ENCODE measurements at places on chromosomes 5 and 9.
A peak's percentile ranks its signal among the peaks of the same experiment; 100 is the strongest.

DNA sequence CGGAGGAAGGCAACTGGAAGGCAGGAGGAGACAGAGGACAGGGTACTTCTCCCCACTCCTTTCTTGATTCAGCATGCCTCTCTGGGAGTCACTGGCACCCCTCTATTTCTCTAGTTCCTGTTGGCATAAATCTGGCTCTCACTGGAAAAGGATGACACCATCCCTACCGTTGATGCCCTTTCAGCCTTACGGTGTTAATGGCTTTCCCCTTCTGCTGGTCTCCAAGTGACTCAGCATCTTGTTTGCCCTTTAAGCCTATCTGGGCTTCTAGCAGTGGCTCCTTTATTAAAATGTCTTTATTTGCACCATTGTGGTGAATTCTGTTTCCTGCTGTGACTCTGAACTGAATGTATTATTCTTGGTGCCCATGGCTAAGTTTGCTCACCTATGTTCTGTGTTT is 227.3 kb upstream of the GLRA1 start:
- DNase-seq = no peak

- DNase-seq = no peak
Measured at GRCh38 chr9:134519375-134520070, 122.1 kb upstream of the COL5A1 start.

GRCh38 chr5:137888863-137889759 is at the start of gene PKD2L2:
PKD2L2 (plus strand) TSS chr5:137889457; CDS start chr5:137889492, 35 bp downstream.
- peak; percentile 56 for DNase-seq

GRCh38 chr9:108300306-108301287 is 555.2 kb downstream of the ACTL7B start:
- DNase-seq = no peak

GRCh38 chr9:107929443-107929842 is 439.9 kb upstream of the KLF4 start:
- DNase-seq = no peak

DNA sequence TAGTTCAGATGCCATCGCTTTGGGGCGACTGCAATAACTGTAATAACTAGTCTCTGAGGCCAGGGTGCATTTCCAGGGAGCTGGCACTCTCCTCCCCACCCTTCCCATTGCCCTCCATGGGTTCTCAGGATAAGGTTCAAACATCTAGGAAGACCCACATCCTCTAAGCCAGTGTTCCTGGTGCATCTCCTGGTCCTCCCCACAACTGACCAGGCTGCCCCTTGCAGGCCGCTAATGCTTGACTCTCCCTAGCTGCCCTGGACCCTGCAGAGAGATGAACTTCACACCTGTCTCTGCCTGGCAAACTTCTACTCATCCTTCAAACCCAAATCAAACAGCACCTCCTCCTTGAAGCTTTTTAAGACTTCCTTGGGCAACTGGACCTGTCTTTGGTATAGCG is 15.9 kb downstream of the CCNJL start:
- no peak for DNase-seq

GRCh38 chr9:126301985-126302603 is 24.5 kb upstream of the MVB12B start:
- peak; percentile 16 for DNase-seq

- DNase-seq = no peak
Measured at GRCh38 chr9:76474419-76474818, 15.4 kb downstream of the GCNT1 start.

DNA sequence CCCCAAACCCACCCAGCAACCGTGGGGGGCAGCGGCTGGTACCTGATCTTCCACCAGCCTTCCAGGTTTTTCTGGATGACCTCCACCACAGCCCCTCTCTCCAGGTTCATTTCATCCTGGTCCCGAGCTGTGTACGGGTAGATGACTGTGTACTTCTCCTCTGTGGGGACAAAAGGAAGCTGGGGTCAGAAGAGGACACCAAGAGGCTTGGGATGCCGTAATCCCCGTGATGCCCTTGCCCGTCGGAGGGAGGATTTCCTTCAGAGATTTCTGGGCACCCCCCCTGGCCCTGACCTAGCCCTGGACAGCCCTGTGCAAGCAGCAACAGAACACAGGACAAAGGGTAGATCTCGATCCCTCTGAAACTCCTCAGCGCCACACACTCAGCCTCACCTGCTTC is 70.3 kb upstream of the UBTD2 start:
- no peak for DNase-seq
